ENCODE measurements at places on chromosomes 16 and 17. TPM values are rescaled to one million over a fixed set of nuclear protein-coding genes. Genes with fewer than 3 reads are reported as not detected.

Gene PTGES3L
- 0.36 TPM for total RNA-seq

Gene GEMIN4
- 23.5 TPM for total RNA-seq

Gene KCTD19
- total RNA-seq = 8.5 TPM

DNA sequence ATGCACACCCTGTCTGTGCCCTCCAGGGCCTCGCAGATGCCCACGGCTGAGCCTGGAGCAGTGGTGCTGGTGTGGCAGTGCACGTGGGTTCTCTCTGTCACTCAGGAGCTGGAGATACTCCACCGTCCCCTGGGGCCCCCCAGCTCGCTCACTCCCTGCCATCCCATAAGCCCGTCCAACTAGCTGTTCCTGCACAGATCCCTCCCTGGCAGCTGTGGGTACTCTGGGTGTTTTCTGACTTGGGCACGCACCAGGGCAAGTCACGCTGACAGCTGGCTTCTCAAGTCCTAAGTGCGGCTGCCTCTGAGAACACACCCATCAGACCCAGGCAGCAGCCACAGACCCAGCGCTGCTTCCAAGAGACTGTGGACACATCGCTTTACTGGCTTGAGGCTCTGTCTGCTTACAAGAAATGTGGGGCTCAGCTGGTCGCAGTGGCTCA is 25.4 kb upstream of the ITGB4 start:
- H3K36me3 ChIP-seq = no peaks in the 10 kb centered on the region
- H3K4me3 ChIP-seq = no peak overlapping the region
- DNase-seq = no peak
- H3K27me3 ChIP-seq = no peaks in the 10 kb centered on the region

DNA sequence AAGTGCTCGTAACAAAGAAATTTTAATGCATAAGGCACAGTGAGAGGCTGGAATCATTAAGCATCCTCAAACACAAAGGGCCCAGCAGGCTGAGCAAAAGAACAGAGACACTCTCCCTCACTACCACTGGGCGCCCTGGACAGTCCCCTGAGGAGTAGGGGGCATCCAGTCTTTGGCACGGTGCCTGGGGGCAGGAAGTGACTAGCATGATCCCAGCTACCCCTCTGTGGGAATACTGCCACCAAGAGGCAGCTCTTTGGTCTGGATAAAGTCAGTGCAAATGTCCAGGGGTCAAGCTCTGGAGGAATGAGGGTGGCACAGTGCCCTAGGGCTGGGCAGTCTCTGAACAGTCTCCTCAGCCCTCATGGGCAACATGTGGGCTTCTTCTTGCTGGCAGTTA is 2.6 kb upstream of the PROCA1 start:
- H3K4me3 ChIP-seq = no peak overlapping the region
- H3K27me3 ChIP-seq = peaks cover 6% of the 10 kb centered on the region
- no peaks in the 10 kb centered on the region for H3K36me3 ChIP-seq
- no peak for DNase-seq

DNA sequence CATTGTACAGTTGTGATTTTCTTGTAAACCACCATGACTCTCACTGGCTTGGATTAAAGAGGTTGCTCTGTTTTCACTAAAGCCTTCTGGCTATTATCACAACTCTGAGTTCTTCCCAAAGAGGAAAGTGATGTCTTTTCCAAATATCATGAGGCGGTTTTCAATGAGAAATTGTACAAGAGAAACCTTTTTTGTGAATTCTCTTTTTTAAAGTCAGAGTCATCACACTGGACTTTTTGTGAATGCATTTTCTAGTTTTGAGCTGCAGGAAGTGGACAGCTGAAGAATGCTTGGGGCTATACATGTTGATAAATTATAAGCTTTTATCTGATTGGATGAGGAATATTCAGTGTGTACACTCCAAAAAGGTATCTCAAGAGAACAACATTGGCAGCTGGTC is 100.2 kb downstream of the PHKB start:
- H3K27ac ChIP-seq = no peak overlapping the region
- no peak overlapping the region for H3K4me3 ChIP-seq
- no peaks in the 10 kb centered on the region for H3K27me3 ChIP-seq
- no peak for DNase-seq

DNA sequence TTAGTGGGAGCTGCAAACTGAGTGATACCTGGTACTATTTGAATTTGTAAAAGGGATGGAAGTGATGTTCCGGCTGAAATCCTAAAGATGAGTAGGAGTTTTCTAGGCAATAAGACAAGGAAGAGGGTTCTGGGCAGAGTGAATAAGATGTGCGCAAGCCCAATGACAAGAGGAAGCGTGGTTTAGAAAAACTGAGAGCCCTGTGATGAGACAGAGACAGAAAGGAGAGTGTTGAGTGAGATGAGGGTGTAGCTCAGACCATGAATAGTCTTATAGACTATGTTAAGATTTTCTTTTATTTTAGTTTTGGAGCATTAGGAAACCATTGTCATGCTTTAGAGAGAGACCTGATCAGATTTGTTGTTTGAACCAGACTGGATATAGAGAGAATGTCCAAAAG is 50.2 kb downstream of the COX10 start:
- peaks cover 99% of the 10 kb centered on the region for H3K4me1 ChIP-seq
- peak overlapping the region; percentile 99 for H3K27ac ChIP-seq

DNA sequence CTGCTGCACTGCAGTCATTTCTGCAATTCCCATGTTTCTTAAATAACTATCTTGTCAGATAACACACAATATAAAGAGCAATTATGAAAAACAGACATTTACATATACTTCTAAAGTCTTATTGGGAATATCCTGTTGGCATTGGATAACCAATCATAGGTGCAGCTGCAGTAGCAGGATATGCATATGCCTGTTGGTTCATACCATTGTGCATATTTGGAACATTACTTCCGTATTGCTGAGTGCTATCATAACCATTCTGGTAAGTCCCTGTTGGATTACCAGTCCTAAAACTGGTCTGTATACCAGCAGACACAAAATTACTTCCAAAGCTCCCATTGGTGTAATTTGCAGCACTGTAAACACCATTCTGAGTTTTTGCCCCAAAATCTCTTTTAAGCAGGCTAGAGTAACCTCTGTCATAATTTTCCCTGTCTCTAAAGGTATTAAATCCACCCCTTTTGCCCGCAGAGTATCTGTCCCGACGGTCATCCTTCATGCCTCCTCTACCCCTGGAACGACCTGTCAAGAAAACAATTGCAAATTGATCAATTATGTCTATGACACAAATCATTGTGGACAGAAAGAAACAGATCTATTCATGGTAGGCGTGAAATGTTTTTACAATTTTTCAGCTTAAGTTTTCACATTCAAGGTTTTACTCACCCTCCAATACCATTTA is 3.1 kb upstream of the POLG2 start:
- no peaks in the 10 kb centered on the region for H3K27me3 ChIP-seq
- peaks cover 65% of the 10 kb centered on the region for H3K36me3 ChIP-seq
- peak overlapping the region; percentile 99 for H3K27ac ChIP-seq
- H3K4me3 ChIP-seq = peak overlapping the region; percentile 22
- H3K4me1 ChIP-seq = peaks cover 91% of the 10 kb centered on the region

DNA sequence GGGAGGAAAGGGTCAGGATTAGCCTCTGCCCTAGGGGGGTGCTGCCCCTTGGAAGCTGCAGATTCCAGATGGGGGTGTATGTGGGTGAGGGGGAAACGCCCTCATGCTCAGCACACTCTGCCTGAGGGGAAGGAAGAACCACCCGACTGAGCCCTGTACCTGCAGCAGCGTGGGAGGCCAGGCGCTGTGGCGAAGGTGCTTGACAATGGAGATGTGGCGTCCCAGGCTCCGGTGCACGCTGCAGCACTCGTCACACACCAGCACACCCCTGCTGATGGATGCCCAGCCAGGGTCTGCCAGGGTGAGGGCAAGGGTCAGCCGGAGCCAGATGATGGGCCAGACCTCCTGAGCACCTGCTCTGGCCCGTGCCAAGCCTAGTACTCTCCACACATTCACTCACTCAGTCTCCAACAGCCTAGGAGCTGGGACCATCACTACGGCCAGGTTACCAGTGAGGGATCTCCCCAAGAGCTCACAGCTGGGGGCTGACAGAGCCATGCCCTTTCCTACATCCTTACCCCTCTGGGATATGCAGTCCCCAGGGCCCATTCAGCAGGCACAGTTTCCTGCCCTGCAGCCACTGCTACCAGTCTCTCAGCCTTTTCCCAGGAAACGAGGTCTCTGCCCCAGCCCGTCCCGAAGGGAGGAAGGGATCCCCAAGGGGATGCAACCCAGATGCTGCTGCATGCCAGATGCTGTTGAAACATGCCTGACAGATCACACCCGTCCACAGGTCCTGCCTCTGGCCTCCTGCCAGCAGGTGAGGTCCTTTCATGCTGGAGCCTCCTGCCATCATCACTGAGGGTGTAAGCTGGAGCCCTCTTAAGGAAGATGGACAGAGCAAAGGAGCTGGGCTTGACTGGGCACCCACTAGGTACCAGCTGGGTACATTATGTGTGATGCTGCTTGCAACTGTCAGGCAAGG is 5.9 kb downstream of the GIT1 start:
- H3K27me3 ChIP-seq = no peaks in the 10 kb centered on the region
- peaks cover 13% of the 10 kb centered on the region for H3K36me3 ChIP-seq
- H3K4me3 ChIP-seq = no peak overlapping the region
- peaks cover 61% of the 10 kb centered on the region for H3K4me1 ChIP-seq

GRCh38 chr16:76668207-76668725 is 391.1 kb downstream of the CNTNAP4 start:
- H3K4me3 ChIP-seq = no peak overlapping the region
- no peak for DNase-seq
- no peaks in the 10 kb centered on the region for H3K27me3 ChIP-seq
- H3K4me1 ChIP-seq = no peaks in the 10 kb centered on the region
- H3K36me3 ChIP-seq = no peaks in the 10 kb centered on the region
- H3K27ac ChIP-seq = no peak overlapping the region

DNA sequence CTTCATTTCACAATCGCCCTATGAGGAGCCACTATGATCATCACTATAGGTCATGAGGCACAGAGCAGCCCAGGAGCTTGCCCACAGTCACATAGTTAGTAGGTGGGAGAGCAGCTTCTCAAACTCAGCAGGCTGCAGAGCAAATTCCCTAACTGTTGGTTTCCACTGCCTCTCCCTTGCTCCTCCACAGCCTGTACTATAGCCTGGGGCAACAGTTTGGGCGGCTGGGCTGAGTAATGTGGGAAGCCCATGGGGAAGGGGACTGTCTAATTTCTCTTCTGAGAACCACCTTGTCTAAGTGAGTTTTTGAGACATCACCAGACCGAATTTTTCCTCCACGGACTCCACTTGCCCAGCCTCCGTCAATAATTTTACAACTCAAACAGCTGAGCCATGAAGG is 73.4 kb upstream of the GPR139 start:
- no peaks in the 10 kb centered on the region for H3K27me3 ChIP-seq
- no peak overlapping the region for H3K4me3 ChIP-seq
- DNase-seq = no peak
- no peak overlapping the region for H3K27ac ChIP-seq

GRCh38 chr16:17305694-17306093 is 165.1 kb downstream of the XYLT1 start:
- H3K4me3 ChIP-seq = peak overlapping the region; percentile 67
- peak; percentile 59 for DNase-seq
- H3K27ac ChIP-seq = peak overlapping the region; percentile 51
- H3K4me1 ChIP-seq = peaks cover 43% of the 10 kb centered on the region

GRCh38 chr17:64707050-64707591 is 45.0 kb upstream of the SMURF2 start:
- no peak overlapping the region for H3K4me3 ChIP-seq
- H3K36me3 ChIP-seq = no peaks in the 10 kb centered on the region
- DNase-seq = no peak
- no peak overlapping the region for H3K27ac ChIP-seq
